Mucosa of descending colon (tissue), 3 donors: ENCODE measurements at places on chromosomes 3 and 15. TPM values are rescaled to one million over a fixed set of nuclear protein-coding genes. Genes with fewer than 3 reads are reported as not detected.

The SLC24A5 gene
- total RNA-seq: not detected

The RARRES1 gene
- total RNA-seq: 43.8 TPM

The SLC6A11 gene
- total RNA-seq: 0.13 TPM

The AGTR1 gene
- 4.2 TPM for total RNA-seq

The GOLGA8T gene
- total RNA-seq: not detected

The EOMES gene
- 0.32 TPM for total RNA-seq

The HIGD2B gene
- total RNA-seq: not detected

The CRYGS gene
- 3.2 TPM for total RNA-seq

The B4GALT4 gene
- 35.0 TPM for total RNA-seq

The FEZF2 gene
- not detected for total RNA-seq

The AGBL1 gene
- 0.10 TPM for total RNA-seq

The CHRNA7 gene
- 5.3 TPM for total RNA-seq

The TIPIN gene
- 7.0 TPM for total RNA-seq

The RTP1 gene
- not detected for total RNA-seq

The OCA2 gene
- 0.32 TPM for total RNA-seq

The PARP15 gene
- 2.0 TPM for total RNA-seq

The SOX2 gene
- total RNA-seq: not detected

The ITPKA gene
- total RNA-seq: 29.5 TPM

The APBA2 gene
- total RNA-seq: 2.0 TPM

The SCN11A gene
- 0.23 TPM for total RNA-seq

The FANCD2OS gene
- total RNA-seq: not detected

The PIERCE2 gene
- total RNA-seq: 6.5 TPM

The GOLGA8O gene
- total RNA-seq: 0.60 TPM

The KLF15 gene
- total RNA-seq: 1.3 TPM

The GALNT15 gene
- 12.5 TPM for total RNA-seq

The ANXA2 gene
- total RNA-seq: 376 TPM

The MFGE8 gene
- 66.7 TPM for total RNA-seq

The SPINK8 gene
- total RNA-seq: not detected

The CSPG4 gene
- 3.0 TPM for total RNA-seq

The PLA2G4D gene
- 0.51 TPM for total RNA-seq

The GPR149 gene
- not detected for total RNA-seq

The HOMER2 gene
- total RNA-seq: 2.1 TPM

The CCDC54 gene
- total RNA-seq: not detected

The CCR4 gene
- total RNA-seq: 1.3 TPM

The CLPX gene
- 39.4 TPM for total RNA-seq

The GABRR3 gene
- not detected for total RNA-seq

The NPAP1 gene
- not detected for total RNA-seq

The TFG gene
- 125 TPM for total RNA-seq

The GPR62 gene
- not detected for total RNA-seq

The GNAT1 gene
- not detected for total RNA-seq

The USP3 gene
- 65.6 TPM for total RNA-seq

The FMN1 gene
- total RNA-seq: 43.4 TPM

The SLC12A8 gene
- 8.0 TPM for total RNA-seq

The NMNAT3 gene
- 10.7 TPM for total RNA-seq

The KBTBD13 gene
- 0.09 TPM for total RNA-seq

The SRGAP3 gene
- total RNA-seq: 6.4 TPM

The PFN2 gene
- 35.5 TPM for total RNA-seq

The TBC1D5 gene
- 33.1 TPM for total RNA-seq

The SAMD7 gene
- not detected for total RNA-seq
